M059J (cell line): ENCODE measurements at places on chromosomes 5 and 9. TPM values are rescaled to one million over a fixed set of nuclear protein-coding genes. Genes with fewer than 3 reads are reported as not detected.

Gene GFPT2
- 1.9 and 6.2 TPM in 2 replicates for total RNA-seq

Gene DDX4
- total RNA-seq = not detected in 2 replicates

Gene PLPP6
- total RNA-seq = 6.7 and 9.1 TPM in 2 replicates

Gene AGXT2
- 0.07 TPM in 1 of 2 replicates, not detected in the other for total RNA-seq

Gene CATSPER3
- total RNA-seq = not detected in 2 replicates

Gene ANKRD20A1
- not detected in 2 replicates for total RNA-seq

Gene MZB1
- not detected in 2 replicates for total RNA-seq

Gene NOP16
- total RNA-seq = 14.0 and 19.7 TPM in 2 replicates

Gene CCDC69
- total RNA-seq = 1.5 and 2.1 TPM in 2 replicates

Gene C1QTNF3
- 1.1 and 1.3 TPM in 2 replicates for total RNA-seq

Gene RNF224
- not detected in 2 replicates for total RNA-seq

Gene FBXO4
- 7.1 and 12.1 TPM in 2 replicates for total RNA-seq
